Stimulated activated CD4-positive, alpha-beta T cell treated with anti-CD3 and anti-CD28 coated beads, Interleukin-12 subunit alpha, Interleukin-12 subunit beta, amount 100 ng/mL, for 48 hours (primary cell): ENCODE measurements at places on chromosomes 1 and 21.

DNA sequence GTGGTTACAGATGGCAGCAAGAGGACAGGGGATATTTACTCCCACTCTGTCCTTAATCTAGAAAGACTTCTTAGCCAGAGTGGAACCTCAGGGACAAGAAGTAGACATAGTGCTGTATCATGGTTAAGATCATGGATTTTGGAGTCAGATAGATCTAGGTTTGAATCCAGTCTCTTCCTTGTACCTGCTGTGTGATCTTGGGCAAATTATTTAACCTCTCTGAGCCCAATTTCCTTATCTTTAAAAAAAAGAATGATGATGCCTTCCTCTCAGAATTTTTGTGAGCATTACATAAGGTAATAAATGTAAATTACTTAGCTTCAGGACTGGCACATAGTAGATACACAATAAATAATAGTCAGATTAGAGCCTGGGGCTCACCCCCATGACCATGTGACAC, 78.4 kb downstream of the TAS1R2 start:
- DNase-seq: no peak

DNA sequence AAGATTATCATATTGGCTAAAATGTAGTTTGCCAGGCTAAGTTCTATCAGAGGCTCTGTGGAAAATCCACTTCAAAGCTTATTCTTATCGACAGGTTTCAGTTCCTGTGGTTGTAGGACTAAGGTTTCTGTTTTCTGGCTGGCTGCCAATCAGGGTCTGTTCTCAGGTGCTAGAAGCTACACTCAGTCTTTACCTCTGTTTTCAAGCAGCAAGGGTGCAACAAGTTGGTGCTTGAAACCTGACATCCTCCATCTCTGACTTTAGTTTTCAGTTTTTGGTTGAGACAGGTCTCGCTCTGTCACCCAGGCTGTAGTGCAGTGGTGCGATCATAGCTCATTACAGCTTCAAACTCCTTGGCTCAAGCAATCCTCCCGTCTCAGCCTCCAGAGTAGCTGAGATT, 15.3 kb upstream of the TMCO2 start:
- DNase-seq: peak; percentile 64

- no peak for DNase-seq
These were observed 177.6 kb downstream of the HHIPL2 start for GRCh38 chr1:222370081-222370912.

GRCh38 chr1:70779571-70779970, 268.0 kb downstream of the PTGER3 start:
- DNase-seq: no peak

DNA sequence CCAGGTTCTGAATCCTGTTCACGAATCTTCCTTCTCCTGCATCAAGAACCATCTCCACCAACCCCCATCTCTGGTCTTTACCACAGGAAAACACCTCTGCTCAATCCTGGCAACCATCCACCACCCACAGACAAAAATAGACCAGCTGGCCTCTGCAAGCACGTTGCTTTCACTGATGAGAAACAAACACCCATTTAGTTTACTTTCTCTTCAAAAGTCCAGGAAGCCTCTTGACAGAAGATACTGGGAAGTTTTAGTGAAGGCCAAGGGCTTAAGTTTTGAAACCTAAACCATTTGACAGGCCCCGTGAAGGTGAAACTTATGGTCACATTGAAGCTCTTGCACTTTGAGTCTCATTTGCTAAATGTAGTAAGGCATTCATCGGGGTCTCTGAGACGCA, 122.6 kb upstream of the PPP2R5A start:
- DNase-seq: peak; percentile 16

- no peak for DNase-seq
These were observed 13.3 kb upstream of the CASQ2 start for GRCh38 chr1:115781851-115782250.

GRCh38 chr1:201999625-202000238, 10.7 kb upstream of the ELF3 start:
- DNase-seq: no peak

- DNase-seq: no peak
These were observed 66.8 kb downstream of the SAMSN1 start for GRCh38 chr21:14479241-14479786.

DNA sequence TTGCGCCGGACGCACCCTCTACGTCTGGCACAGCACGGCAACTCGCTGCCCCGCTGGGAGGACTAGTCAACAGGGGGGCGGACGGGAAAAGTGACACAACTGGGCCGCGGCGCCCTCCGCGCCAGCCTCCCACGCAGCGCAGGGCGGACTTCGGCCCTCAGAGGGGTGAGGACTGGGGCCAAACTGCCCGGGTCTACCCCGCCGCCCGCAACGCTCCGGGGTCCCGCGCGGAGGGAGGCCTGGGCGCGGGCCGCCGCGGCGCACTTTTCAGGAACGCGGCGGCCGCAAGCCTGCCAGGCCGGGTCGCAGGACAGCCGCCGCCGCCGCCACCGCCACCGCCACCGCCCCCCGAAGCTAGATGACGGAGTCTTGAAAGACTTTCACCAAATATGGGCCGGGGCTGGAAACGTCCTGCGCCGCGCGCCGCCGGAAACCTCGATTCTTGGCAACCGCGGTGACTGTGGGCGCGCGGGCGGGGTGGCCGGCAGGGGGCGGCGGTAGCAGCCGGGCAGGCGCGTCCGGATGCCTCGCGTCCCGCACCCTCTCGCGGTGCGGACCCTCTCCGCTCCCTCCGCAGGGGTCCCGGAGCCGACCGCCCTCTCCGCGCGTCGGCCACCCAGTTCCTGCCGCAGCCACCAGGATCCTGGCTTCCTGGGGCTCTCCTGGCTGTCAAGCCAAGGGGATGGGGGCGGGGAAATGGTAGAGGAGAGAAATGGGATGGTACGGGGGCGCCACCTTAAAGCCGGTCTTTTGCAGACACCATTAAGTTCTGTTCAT, 3.7 kb upstream of the CCN1 start:
- DNase-seq: no peak

- no peak for DNase-seq
These were observed 12.0 kb downstream of the PPFIA4 start for GRCh38 chr1:203038217-203038741.

DNA sequence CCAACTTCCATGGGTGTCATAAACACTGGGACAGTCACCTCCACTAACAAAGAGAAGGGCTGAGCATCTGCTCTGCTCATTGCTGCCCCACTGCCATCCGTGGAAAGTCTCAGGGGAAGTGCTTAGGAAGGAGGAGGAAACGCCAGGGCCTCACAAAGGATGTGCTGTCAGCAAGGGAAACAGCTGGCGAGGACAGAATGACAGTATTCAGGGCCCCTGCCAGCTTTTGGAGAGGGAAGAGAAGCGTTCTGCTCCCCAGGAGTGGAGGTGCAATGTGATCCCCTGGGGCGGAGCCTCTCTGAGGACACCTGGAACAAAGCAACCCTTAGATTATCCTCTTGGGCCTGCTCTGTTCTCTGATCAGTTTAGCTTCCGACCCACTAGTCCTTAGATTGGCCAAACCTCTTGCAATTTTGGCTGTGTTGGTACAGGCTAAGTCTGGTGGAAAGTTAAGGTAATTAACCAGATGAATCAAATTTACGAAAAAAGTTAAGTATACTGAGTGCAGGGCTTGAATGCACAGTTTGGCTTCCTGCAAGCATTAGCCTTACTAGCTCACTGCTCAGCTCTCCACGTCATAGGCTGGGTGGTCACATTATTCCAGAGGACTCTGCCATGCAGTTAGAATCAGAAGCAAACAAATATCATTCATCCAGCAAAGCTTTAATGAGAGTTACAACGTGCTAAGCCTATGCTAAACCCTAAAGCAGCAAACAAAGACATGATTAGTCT, 170.2 kb upstream of the NFIA start:
- no peak for DNase-seq

GRCh38 chr1:15106608-15107007, 46.9 kb upstream of the TMEM51 start:
- no peak for DNase-seq
